Mesothelial cell of epicardium (in vitro differentiated cells): ENCODE measurements at places on chromosomes 6 and 20. TPM values are rescaled to one million over a fixed set of nuclear protein-coding genes. Genes with fewer than 3 reads are reported as not detected.

ELOVL2 gene
- total RNA-seq, result 1.6 to 1.8 TPM (median 1.6 TPM) in 3 replicates

SLC44A4 gene
- total RNA-seq, result 0.40 to 0.94 TPM (median 0.66 TPM) in 3 replicates

- DNase-seq, result no peak
These were observed 467.6 kb downstream of the DHX35 start for GRCh38 chr20:39429726-39430125.

SAMD10 gene
- total RNA-seq, result 10.3 to 11.7 TPM (median 11.4 TPM) in 3 replicates

GRCh38 chr6:137339929-137340559, 120.9 kb upstream of the IFNGR1 start:
- no peak for DNase-seq

CCN6 gene
- not detected in 3 replicates for total RNA-seq

- DNase-seq, result peak; percentile 73
These were observed 746 bp downstream of the BACH2 start for GRCh38 chr6:90295854-90296340.
